ENCODE measurements at places on chromosomes 2 and 18.

GRCh38 chr18:39959839-39960238, 1995.2 kb upstream of the PIK3C3 start:
- no peak for DNase-seq

DNA sequence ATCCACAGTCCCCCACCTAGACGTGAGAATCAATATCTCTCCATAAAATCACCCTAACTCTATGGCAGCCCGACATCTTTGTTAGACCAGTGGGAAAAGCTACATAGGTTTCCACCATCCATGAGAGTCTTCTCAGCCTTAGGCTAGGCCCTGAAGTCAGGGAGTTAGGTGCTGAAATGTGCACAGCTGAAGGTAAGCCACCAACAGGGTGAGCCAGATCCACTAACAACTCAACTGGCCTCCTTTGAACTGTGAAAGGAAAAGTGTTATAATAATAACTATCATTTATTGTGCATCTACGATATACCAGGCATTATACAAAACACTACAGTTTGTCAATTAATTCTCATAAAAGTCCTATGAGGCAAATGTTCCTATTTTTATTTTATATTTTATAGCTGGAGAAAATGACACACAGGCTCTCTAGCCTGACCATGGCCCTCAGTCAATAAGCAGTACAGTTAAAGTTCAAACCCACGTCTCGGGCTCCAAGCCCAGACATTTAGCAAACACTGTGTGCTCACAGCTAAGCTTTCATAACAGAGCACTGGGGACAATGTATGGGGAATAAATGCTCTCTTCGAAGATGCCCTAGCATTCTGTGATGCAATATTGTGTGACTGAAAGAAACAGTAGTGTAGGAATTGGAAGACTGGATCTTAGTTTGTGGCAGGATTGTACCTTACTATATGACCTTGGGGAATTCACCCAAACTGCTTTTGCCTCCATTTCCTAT, 11.2 kb upstream of the CYP27C1 start:
- DNase-seq = no peak

DNA sequence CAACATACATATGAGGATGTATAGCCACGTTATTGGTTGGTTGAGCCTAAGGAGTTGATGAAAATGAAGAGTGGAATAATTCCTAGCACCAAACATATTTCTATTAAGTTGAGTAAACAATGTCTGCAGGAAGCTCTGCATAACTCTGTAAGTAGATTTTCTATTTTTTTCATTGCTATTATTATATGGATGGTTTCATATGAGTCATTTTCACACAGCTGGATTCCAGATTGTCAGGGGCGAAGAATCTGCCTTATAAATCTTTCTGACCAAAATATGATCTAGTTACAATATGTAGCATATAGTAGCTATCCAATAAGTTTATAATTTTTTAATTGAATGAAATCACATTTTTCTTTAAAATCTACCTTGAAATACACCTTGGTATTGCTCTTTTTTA, 468.0 kb upstream of the PKDCC start:
- no peak for DNase-seq

DNA sequence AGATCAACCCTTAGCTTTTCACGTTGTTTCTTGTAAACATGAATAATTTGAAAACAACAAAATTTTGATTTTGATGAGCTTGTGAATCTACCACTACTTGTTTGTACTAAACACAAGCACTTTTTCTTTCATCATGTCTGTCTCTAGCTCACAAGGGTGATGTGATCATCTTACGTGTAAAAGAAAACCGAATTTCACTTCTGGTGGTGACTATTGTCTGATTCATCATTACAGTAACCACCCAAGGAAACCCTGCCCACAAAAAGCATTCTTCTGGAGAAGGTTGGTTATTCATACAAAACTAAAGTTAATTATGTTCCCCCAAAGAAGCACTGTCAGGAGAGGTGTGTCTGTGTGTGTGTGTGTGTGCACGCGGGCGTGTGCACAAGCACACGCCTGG, 285.4 kb downstream of the ZNF516 start:
- no peak for DNase-seq

GRCh38 chr2:16538707-16539106, 126.9 kb downstream of the CYRIA start:
- DNase-seq = no peak

- DNase-seq = no peak
These were observed 246.4 kb upstream of the HDAC4 start for GRCh38 chr2:239647052-239647819.

- no peak for DNase-seq
These were observed 42.1 kb upstream of the REL start for GRCh38 chr2:60839126-60839813.

DNA sequence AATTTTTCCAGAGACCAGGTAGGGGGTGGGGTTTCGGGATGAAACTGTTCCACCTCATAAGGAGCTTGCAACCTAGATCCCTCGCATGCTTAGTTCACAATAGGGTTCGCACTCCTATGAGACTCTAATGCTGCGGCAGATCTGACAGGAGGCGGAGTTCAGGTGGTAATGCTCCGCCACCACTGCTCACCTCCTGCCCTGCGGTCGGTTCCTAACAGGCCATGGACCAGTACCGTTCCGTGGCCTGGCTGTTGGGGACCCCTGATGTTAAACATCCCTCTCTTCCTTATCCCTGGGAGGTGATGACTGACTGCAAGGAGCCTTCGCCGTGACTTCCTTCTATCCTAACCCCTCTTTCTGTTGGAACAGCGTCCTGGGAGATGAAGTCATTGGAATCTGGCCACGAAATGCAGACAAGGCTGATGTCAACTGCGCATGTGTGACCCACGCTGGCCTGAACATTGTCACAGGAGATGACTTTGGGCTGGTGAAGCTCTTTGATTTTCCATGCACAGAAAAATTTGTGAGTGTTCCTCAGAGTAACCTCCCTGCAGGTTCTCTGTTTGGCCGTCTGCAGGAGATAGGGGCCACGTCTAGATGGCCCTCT, 82.4 kb downstream of the RTN4 start:
- DNase-seq = no peak

DNA sequence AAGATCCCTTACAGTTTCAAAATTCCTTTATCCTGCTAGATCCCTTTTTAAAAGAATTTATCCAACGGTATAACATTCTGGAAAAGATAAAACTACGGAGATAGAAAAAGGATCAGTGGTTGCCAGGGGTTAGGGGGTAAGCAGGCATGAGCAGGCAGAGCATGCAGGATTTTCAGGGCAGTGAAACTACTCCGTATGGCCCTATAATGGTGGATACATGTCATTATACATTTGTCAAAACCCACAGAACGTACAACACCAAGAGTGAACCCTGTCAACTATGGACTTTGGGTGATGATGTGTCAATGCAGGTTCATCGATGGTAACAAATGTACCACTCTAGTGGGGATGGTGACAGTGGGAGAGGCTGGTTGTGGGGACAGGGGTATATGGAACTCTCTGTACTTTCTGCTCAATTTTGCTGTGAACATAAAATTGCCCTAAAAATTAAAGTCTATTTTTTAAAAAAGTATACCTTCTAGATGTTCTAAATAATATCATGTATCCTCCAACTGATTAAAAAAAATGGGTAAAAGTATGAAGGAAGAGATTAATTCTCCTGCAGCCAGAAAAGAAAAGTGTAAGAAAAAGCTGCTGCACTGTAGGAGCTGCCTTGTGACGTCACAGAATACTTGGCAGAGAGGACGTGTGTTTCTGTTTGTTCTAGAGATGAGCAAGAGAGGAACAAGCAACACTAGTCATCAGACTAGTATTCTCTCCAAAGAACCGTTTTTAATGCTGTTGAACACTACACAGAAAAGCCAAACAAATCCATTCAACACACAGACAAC, 23.6 kb downstream of the ANKRD44 start:
- DNase-seq = no peak

DNA sequence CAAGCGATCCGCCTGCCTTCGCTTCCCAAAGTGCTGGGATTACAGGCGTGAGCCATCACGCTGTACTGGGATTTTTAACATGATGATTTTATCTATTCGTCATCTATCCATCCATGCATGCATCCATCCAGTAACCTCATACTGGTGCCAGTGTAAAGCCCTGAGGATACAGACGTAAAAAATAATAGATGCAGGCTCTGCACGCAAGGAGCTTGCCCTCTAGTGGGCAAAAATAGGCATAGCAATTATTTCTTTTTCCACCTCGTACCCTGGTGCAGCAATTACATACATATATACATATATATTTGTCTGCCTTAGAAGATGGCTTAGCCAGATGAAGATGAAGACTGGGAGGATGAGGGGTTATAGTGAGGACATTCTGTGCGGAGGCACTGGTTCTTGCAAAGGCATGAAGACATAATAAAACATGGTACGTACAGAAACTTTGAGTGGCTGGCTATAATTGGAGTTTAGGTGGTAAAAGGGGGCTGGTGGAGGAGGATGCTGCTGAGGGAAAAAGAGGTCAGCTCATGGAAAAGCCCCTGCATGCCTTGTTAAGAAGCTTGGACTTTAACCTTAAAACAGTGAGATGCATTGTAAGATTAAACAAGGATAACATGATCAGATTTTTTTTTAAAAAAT, 19.6 kb upstream of the RPIA start:
- DNase-seq = no peak

GRCh38 chr2:207149249-207150213, 16.2 kb downstream of the KLF7 start:
- DNase-seq = no peak

- DNase-seq = no peak
These were observed 3.2 kb downstream of the GALNT5 start for GRCh38 chr2:157260533-157261198.

DNA sequence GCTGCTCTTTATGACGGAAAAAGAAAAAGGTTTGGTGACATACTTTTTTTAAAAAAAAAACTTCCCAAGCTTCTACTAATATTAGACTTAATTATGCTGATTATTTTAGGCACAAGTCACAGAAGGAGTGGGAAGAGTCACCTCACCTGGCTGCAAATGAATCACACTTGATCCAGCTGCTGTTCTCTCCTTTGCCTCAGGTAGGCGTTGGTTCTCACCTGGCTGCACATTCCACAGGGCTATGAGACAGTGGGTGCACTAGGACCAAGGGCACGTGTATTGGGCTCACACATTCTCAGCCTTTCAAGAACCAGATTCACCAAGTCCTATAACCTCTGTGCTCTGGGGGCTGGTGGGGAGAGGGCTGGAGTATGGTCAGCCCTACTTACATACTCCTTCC, 93.3 kb downstream of the TGFA start:
- no peak for DNase-seq

- no peak for DNase-seq
These were observed 3.7 kb upstream of the SIX3 start for GRCh38 chr2:44937688-44938240.

DNA sequence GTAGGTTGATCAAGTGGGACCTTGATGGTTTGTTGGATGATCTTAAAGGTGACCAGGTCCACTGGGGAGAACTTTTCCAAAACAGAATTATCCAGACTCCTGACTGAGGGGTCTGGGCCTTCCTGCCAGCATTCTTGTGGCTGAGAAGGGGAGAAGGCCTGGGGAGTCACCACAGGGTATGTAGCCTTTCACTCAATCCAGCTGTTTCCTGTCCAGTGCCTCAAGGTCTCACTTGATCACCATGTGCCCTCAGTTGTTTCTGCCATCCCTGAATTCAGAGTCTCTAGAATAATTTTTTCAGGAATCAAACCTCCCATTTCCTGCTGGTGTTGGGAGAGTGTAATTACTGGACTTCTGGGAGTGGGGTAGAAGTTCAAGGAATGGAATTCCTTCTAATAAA, 54.4 kb upstream of the TANC1 start:
- no peak for DNase-seq

GRCh38 chr2:99786636-99787390, 297.0 kb upstream of the REV1 start:
- DNase-seq = no peak

DNA sequence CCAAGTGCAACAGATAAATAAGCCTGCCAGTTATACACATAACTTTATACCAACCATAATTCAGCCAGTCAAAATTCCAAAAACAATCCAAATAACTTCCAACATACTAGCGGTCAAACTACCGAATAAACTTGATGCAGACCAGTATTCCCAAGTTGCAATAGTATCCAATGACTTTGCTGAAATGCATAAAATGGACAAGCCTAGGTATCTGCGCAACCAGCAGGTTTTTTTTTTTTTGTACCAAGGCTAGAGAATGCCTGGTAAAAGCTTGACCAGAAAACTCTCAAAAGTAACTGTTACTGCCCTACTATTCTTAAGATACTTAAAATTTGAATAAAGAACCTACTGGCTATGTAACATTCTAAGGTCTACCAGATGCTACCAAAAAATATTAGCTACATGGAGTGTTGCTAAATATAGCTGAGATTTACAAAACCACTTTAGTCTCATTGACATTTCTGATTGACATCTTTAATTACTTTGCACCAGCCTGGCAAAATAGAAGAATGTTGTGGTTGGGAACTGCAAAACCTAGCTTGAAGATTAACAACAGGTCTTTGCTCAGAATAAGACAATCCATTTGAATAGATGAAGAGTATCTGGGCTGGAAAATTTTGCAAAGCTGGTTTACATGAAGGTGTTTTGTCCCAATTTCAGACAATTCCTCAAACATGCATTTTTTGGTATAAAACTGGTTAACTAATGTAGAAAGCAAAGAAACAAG, 7.3 kb downstream of the SRSF7 start:
- no peak for DNase-seq

DNA sequence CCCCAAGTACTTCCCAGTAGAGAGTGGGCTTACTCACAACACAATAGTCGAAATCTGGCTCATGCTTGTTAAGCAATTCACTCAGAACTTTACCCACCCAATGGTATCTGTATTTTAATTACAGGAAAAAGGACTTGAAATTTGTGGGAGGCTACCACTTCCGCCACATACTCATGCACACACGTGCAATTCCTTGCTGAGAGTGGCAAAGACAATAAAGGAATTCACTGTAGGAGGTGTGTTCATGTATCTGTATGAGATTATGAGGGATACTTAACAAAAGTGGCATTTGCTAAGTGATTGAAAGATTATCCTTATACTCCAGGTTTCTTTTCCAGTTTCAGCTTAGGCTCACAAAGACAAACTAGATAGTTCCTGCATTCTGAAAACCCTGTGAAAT, 14.9 kb upstream of the LYPD6 start:
- no peak for DNase-seq

- DNase-seq = no peak
These were observed 81.7 kb downstream of the FEZ2 start for GRCh38 chr2:36516136-36516870.

GRCh38 chr2:17752892-17753802, 463 bp downstream of the SMC6 start:
- no peak for DNase-seq

- DNase-seq = no peak
These were observed 603.4 kb downstream of the DSC3 start for GRCh38 chr18:30439174-30439573.

DNA sequence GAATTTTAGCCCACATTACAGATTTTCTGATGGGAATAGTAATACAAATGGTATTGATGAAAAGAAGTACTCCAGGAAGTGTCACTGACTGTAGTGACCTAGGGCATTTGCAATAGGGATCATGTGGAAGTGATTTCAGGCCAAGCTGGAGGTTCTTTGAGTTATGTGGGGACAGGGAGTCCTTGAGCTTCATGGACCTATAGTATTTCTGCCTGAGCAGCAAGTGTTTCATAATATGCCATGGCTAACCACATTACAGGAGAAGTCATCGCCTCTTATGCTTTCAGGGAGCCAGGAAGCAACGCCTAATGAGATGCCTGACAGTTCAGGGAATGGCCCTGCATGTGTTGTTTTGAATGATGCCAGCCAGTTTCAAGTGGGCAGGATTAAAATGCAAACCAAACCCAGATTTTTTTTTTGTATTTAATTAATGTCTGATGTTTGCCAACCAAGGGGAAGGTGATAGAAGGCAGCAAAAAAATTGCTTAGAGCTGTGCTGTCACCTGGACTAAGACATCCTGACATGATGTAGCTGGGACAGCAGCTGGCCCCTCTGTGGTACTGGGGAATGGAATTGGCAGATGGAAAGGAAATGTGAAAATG, 109.5 kb downstream of the RAPGEF4 start:
- no peak for DNase-seq

GRCh38 chr18:10094655-10095054, 180.8 kb downstream of the VAPA start:
- DNase-seq = no peak
